HFFc6 (cell line): ENCODE measurements at places on chromosomes 13 and 19.
A peak's percentile ranks its signal among the peaks of the same experiment; 100 is the strongest.

- no peak for DNase-seq
- H3K4me1 ChIP-seq = peaks cover 39% of the 10 kb centered on the region
- no peak overlapping the region for H3K4me3 ChIP-seq
- no peaks in the 10 kb centered on the region for H3K36me3 ChIP-seq
- H3K27ac ChIP-seq = no peak overlapping the region
These were observed 135.5 kb downstream of the KLF5 start for GRCh38 chr13:73194310-73194709.

- DNase-seq = no peak
- peaks cover 17% of the 10 kb centered on the region for H3K4me1 ChIP-seq
- no peak overlapping the region for H3K4me3 ChIP-seq
These were observed 53.4 kb upstream of the AKAP11 start for GRCh38 chr13:42218576-42218975.

GRCh38 chr13:28744091-28744536, 25.3 kb upstream of the SLC46A3 start:
- H3K4me1 ChIP-seq = peaks cover 36% of the 10 kb centered on the region
- H3K36me3 ChIP-seq = 0 out of 2 replicates have a peak, but pooled peaks cover 2% of the 10 kb centered on the region
- peak overlapping the region; percentile 59 for H3K27ac ChIP-seq
- peak; percentile 42 for DNase-seq
- H3K27me3 ChIP-seq = peaks cover 3% of the 10 kb centered on the region; the same call in 1 of the 2 replicates

DNA sequence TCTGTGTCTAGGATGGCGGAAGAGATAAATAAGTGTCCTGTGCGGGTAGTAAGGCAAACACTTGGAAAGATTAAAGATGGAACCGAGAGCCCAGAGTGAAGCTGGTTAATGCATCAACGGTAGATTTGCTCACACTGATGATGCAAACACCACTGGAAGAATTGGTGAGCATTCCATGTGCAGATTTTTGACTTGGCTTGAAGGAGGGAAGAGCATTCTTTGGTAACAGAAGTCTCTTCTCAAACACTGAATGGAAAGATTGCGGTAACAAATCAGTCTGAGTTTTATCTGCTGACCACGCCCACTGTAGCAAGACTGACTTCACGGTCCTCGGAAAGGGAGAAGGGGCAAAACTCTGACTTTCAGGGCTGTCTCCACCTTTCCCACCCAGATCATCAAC, 112.5 kb downstream of the COL4A1 start:
- no peak overlapping the region for H3K27ac ChIP-seq
- H3K27me3 ChIP-seq = peaks cover 4% of the 10 kb centered on the region
- DNase-seq = no peak
- no peak overlapping the region for H3K4me3 ChIP-seq
- H3K36me3 ChIP-seq = peaks cover 31% of the 10 kb centered on the region

DNA sequence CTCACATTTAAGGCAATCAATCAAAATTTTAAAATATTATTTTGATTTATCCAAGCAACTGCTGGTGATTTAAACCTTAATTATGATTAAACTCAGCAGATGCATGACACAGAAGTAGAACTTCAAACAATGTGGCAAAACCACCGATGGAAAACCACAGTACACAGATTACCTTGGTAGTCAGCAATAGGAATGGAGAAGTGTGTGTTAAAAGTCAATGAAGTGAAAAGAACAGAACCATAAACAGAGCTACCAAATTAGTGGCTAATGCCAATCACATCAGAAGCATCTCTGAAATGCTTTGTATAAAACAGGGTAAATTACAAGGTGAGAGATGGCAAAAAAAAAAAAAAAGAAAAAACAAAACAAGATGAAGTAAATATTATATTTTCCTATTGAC, 31.2 kb downstream of the KATNAL1 start:
- peaks cover 14% of the 10 kb centered on the region; the same call in 1 of the 2 replicates for H3K4me1 ChIP-seq
- peaks cover 52% of the 10 kb centered on the region for H3K36me3 ChIP-seq
- no peak overlapping the region for H3K27ac ChIP-seq
- H3K4me3 ChIP-seq = no peak overlapping the region

- peak overlapping the region; percentile 97 for H3K4me3 ChIP-seq
- H3K36me3 ChIP-seq = peaks cover 35% of the 10 kb centered on the region
- peak overlapping the region; percentile 98 for H3K27ac ChIP-seq
- H3K4me1 ChIP-seq = peaks cover 32% of the 10 kb centered on the region
- no peak for DNase-seq
These were observed 360 bp downstream of the DDX39A start for GRCh38 chr19:14418856-14419105.

DNA sequence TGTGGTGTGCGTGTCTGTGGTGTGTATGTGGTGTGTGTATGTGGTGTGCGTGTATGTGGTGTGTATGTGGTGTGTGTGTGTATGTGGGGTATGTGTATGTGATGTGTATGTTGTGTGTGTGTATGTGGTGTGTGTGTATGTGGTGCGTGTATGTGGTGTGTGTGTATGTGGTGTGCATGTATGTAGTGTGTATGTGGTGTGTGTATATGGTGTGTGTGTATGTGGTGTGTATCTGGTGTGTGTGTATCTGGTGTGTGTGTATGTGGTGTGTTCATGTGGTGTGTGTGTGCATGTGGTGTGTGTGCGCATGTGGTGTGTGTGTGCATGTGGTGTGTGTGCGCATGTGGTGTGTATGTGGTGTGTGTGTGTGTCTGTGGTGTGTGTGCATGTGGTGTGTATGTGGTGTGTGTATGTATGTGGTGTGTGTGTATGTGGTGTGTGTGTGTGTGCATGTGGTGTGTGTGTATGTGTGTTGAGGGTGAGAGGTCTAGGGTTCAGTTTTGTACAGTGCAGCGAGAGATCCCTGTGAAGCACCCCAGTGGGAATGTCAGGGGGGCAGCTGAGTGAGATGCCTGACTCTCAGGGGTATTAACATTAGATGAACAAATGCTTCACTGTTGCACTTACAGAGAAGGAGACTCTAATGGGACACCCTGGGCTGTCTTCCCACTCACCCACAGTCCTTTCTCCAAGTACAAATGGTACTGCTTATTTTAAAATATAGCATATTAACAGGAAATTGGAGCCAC, 61.3 kb upstream of the MEDAG start:
- no peak overlapping the region for H3K27ac ChIP-seq
- no peak for DNase-seq
- no peak overlapping the region for H3K4me3 ChIP-seq
- H3K36me3 ChIP-seq = no peaks in the 10 kb centered on the region
- H3K27me3 ChIP-seq = no peaks in the 10 kb centered on the region
- peaks cover 31% of the 10 kb centered on the region for H3K4me1 ChIP-seq

DNA sequence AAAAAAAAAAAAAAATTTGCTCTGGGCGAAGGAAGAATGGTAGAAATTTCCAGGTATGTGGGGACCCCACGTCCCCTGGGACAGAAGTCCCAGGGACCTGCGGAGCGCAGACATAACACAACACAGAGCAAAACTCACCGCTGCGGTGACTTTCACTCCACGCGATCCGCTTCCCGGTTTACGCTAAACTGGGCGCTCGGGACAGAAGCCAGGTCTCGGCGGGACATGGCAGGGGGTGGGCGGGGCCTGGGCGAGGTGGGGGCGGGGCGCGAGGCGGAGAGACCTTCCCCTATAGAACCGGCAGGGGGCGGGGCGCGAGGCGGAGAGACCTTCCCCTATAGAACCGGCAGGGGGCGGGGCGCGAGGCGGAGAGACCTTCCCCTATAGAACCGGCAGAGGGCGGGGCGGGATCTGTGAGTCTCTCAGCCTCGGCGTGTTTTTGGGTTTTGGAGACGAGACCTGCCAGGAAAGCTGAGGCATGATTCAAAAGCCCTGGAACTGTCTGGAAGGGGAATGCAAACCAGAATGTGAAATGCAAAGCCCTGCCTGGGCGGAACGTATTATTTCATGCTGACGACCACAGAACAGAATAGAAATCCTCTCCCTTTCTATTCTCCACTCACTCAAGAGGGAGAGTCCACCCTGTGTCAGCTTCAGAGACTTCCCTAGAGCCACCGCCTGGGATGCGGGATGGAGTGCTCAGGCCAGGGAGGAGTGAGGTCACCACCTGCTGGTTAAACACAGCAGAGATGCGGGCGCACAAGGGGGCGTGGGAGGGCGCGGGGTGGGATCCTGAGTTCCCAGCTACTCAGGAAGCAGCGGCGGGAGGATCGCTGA, 20.2 kb upstream of the ERVV-1 start:
- H3K27ac ChIP-seq = no peak overlapping the region; the same call in 1 of the 2 replicates
- no peaks in the 10 kb centered on the region for H3K36me3 ChIP-seq
- H3K27me3 ChIP-seq = no peaks in the 10 kb centered on the region
- DNase-seq = peak; percentile 55
- H3K4me3 ChIP-seq = peak overlapping the region; percentile 82
- peaks cover 28% of the 10 kb centered on the region for H3K4me1 ChIP-seq

DNA sequence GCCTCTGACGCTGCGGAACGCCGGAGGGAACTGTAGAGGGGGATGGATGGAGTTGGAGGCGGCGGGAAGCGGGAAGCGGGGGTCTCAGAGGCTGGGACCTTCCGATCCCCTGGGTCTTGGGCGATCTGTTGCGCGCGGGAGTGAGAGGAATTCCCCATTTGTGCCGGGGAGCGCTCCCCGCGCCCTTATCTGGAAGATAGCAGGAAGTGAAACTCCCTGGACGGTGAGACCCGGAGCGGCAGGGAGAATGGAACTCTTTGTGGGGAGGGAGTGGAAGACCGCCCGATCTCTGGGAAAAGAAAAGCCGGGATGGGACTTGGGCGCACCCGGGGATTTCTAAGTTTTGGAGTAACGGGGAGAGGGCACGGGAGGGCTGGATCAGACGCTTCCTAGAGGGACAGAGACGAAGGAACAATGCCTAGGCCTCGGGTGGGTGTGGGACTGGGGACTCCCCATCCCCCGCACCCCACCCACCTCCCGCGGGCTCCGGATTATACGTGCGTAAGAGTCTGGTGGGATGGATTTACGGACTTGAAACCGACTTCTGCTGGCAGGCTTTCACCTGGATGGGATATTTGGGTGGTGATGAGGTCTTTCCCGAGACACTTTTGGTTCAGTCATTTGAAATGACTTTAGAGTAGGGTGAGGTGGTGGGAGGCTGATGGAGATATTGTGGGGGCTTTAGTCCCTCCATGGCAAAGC, 495 bp downstream of the LSR start:
- H3K36me3 ChIP-seq = peaks cover 5% of the 10 kb centered on the region; the same call in 1 of the 2 replicates
- no peak overlapping the region for H3K4me3 ChIP-seq
- no peak overlapping the region for H3K27ac ChIP-seq
- H3K4me1 ChIP-seq = no peaks in the 10 kb centered on the region

DNA sequence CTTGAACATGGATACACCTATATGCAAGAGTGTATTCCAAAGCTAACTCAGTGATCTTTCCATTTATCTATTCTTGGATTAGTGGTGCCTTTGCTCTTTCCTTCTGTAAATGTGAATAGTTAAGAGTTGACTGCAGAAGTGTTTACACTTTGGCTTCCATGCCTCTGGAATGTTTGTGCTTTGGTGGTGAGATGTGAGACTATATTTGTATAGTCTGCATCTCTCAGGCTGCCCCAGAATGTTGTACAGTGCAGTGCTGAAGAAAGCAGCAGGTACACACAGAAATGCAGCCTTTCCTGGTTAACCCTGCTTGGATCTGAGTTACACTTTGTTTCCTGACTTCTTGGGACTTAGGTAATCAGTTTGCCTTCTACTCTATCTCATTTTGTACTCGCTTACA, 90.2 kb downstream of the DNAJC15 start:
- peaks cover 15% of the 10 kb centered on the region for H3K4me1 ChIP-seq
- H3K27me3 ChIP-seq = no peaks in the 10 kb centered on the region
- H3K27ac ChIP-seq = no peak overlapping the region
- no peak for DNase-seq

GRCh38 chr19:30297969-30298368, 74.2 kb upstream of the ZNF536 start:
- no peaks in the 10 kb centered on the region; the same call in none of the 2 replicates for H3K27me3 ChIP-seq
- no peaks in the 10 kb centered on the region for H3K4me1 ChIP-seq
- peaks cover 7% of the 10 kb centered on the region; the same call in 1 of the 2 replicates for H3K36me3 ChIP-seq
- no peak overlapping the region for H3K4me3 ChIP-seq

- no peaks in the 10 kb centered on the region; the same call in 1 of the 2 replicates for H3K36me3 ChIP-seq
- peaks cover 1% of the 10 kb centered on the region for H3K27me3 ChIP-seq
- no peaks in the 10 kb centered on the region for H3K4me1 ChIP-seq
- H3K27ac ChIP-seq = no peak overlapping the region
- no peak for DNase-seq
These were observed 176.1 kb upstream of the KL start for GRCh38 chr13:32840113-32840512.

DNA sequence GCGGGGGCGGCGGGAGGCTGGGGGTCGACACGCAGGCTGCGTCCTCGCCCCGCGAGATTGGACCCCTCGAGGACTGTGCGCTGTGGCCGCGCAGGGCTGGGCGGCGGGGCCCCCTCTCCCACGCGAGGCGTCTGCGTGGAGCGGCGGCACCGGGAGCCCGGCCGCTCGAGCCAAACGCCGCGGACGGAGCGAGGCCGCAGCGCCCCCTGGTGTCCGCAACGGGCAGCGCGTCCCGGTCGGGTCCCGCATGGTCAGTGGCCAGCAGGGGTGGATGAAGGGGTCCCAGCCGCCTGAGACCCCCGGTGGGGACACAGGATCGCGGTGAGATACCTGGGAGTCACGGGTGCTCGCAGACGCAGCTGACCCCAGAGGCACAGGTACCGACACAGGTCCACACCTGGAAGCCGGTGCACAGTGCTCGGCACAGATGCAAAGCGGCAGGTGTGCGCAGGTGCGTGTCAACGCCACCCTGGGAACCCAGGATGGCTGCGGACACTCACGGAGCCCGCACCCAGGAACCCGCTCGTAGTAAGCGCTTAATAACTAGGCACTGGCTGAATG, 2.1 kb upstream of the CIRBP start:
- H3K36me3 ChIP-seq = peaks cover 22% of the 10 kb centered on the region
- peak overlapping the region; percentile 80 for H3K4me3 ChIP-seq
- H3K4me1 ChIP-seq = peaks cover 72% of the 10 kb centered on the region
- peak; percentile 33 for DNase-seq
- peaks cover 12% of the 10 kb centered on the region for H3K27me3 ChIP-seq
- peak overlapping the region; percentile 65 for H3K27ac ChIP-seq

GRCh38 chr19:10288662-10289166, 1.0 kb upstream of the ICAM5 start:
- H3K36me3 ChIP-seq = peaks cover 16% of the 10 kb centered on the region
- peak overlapping the region; percentile 91 for H3K4me3 ChIP-seq
- peaks cover 35% of the 10 kb centered on the region for H3K4me1 ChIP-seq
- peak; percentile 63 for DNase-seq
- peaks cover 8% of the 10 kb centered on the region for H3K27me3 ChIP-seq

GRCh38 chr19:24052811-24053210, 34.2 kb upstream of the ZNF254 start:
- no peak for DNase-seq
- peaks cover 75% of the 10 kb centered on the region for H3K36me3 ChIP-seq
- H3K4me1 ChIP-seq = peaks cover 37% of the 10 kb centered on the region
- no peaks in the 10 kb centered on the region for H3K27me3 ChIP-seq
- H3K27ac ChIP-seq = no peak overlapping the region
- no peak overlapping the region for H3K4me3 ChIP-seq

DNA sequence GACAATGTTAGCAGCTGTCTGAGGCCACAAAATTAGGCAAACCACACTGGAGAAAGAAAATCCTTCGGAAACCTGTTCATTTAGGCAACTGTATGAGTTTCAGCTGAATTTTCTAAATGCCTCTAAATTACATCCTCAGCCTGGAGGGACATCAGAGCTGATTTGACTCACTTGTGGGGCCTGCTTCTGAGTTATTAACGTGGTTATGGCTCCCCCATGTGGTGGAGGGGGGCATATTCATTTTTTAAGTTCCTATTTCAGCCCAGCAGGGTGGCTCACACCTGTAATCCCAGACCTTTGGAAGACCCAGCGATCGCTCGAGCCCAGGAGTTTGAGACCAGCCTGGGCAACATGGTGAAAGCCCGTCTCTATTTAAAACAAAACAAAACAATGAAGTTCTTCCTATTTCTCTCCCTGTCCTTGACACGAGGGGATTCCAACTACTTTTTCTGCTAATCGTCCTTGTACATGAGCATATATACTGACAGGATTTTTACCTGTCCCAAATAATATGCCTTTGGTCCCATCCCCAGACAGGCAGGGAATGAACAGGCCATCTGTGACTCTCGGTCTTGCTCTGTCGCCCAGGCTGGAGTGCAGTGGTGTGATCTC, 31.5 kb upstream of the HIF3A start:
- H3K27me3 ChIP-seq = peaks cover 49% of the 10 kb centered on the region
